Stimulated activated CD8-positive, alpha-beta memory T cell treated with anti-CD3 and anti-CD28 coated beads, Interleukin-12 subunit alpha, Interleukin-12 subunit beta, amount 100 ng/mL, for 4 hours (primary cell): ENCODE measurements at places on chromosomes 5 and 9.

DNA sequence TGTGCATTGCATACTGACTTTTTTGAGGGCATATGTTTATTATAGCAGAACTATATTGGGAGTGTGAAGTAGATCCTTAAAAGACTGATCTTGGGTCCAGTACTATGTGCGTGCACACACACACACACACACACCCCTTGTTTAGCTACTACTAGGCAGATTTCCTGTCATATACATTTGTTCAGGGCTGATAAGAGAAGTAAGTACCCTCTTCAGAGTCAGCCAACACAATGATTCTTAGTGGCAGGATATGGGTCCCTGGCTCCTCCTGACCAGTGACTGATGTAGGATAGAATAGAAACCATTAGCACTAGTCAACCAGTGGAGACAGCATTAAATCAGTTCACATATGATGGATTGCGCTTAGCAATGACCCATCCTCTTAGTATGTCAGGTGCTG, 76.2 kb upstream of the MIER3 start:
- DNase-seq = no peak

- DNase-seq = no peak
These were observed 714 bp downstream of the UBE2D2 start for GRCh38 chr5:139561655-139562451.

- DNase-seq = peak; percentile 78
These were observed at the start of gene PTGES2 for GRCh38 chr9:128127568-128127989. Gene PTGES2 (minus strand): TSS chr9:128127729. CDS start chr9:128127717, 12 bp downstream.

DNA sequence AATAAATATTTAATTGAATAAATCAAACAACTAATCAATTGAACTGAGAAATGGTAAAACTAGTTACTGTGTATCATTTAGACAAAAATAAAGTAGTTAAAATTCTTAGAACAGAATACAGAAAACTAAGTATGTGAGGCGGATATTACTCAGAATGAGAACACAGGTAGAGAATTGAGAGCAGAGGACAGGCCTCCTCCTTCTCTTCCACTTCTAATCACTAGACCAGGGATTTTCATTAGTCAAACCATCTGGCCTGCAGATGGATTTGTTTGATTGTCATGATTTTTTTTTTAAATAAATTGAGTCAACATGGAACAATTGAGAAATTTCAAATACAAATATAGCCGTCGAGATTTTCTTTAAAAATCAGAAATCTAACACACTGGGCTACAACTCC, 198.6 kb upstream of the HMHB1 start:
- DNase-seq = no peak

- peak; percentile 62 for DNase-seq
These were observed 868 bp downstream of the ZBTB43 start for GRCh38 chr9:126805554-126806262.

GRCh38 chr5:171640480-171640879, 145.1 kb upstream of the SMIM23 start:
- DNase-seq = no peak

DNA sequence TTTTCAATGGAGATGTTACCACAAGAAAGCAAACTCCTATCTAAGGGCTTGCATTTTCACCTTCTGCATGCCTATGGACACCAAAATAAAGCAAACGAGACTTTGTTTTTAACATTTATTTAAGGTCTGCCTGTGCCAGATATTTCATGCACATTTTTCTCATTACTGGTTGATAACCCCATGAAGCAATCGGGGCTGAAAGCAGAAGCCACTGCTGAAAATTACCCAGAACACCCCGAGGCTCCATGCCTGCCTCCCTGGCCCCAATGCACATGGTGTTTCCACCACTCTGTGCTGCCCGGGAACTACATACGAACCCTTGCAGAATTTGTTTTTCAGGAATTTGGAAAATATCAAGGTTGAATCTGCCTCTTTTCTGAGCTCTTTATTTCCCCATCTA, 240.1 kb downstream of the NR2F1-AS1 start:
- no peak for DNase-seq

DNA sequence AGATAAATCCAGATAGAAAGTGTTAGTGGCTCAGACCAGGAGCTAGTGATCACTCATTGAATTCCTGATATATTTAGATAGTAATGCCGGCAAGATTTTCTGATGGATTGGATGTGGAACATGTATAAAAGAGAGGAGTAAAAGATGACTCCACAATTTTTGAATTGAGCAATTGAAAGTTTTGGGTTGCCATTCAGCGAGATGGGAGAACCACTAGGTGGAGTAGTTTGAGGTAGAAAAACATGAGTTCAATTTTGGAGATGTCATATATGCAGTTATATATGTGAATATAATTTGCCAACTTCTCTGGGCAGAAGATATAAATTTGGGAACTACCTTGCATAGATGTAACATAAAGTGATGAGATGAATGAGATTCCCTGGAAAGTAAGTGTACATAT, 502.5 kb upstream of the SEMA6A start:
- no peak for DNase-seq

GRCh38 chr9:72897069-72897649, 55.7 kb downstream of the ALDH1A1 start:
- no peak for DNase-seq

DNA sequence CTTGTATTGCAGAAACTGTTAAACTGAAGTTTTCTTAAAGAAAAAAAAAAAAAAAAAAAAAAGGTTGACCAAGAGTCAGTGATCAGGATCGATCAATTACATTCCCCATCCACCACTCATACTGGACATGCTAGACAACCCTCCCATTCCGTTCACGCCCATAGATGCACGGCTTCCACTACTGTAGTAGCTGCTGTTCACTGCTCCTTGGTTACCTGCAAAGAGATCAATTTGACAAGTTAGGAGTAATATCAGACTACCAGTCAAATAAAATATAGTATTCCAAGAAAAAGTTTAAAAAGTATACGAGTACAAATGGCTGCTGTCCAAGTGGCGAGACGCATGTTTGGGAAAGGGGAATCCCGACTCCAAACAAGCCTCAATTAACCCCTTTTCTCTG, 8.7 kb downstream of the HNRNPH1 start:
- DNase-seq = no peak

GRCh38 chr5:78799266-78800017, 150.9 kb upstream of the LHFPL2 start:
- DNase-seq = no peak
